ENCODE measurements at places on chromosomes 5 and 9.

- no peak for DNase-seq
These were observed 181.4 kb upstream of the MAP3K1 start for GRCh38 chr5:56633950-56634349.

GRCh38 chr5:22757776-22758175, 95.4 kb downstream of the CDH12 start:
- DNase-seq, result no peak

- no peak for DNase-seq
These were observed 138.7 kb upstream of the PPP1R26 start for GRCh38 chr9:135340726-135341475.

- peak; percentile 94 for DNase-seq
These were observed 49.6 kb downstream of the ANKDD1B start for GRCh38 chr5:75660678-75661465.

- DNase-seq, result no peak
These were observed 179.0 kb downstream of the YTHDC2 start for GRCh38 chr5:113692466-113692865.

Measured in suppressor macrophage treated with lipopolysaccharide for 4 hours (primary cell).